Caco-2 (cell line): ENCODE measurements at places on chromosomes 7 and 10. TPM values are rescaled to one million over a fixed set of nuclear protein-coding genes. Genes with fewer than 3 reads are reported as not detected.

Gene SEC31B
- total RNA-seq = 5.1 and 7.0 TPM in 2 replicates

Gene FEZF1
- total RNA-seq = not detected in 2 replicates

Gene WASL
- 42.3 TPM in 2 replicates for total RNA-seq

Gene PON1
- not detected in 2 replicates for total RNA-seq

Gene CCDC3
- 1.9 and 3.2 TPM in 2 replicates for total RNA-seq

Gene ZDHHC16
- 43.5 and 48.3 TPM in 2 replicates for total RNA-seq

Gene NRCAM
- total RNA-seq = 85.7 and 96.2 TPM in 2 replicates

Gene OR13A1
- not detected in 2 replicates for total RNA-seq

Gene ZNF727
- total RNA-seq = not detected in 2 replicates

Gene PAPOLB
- not detected in 2 replicates for total RNA-seq

Gene IL6
- total RNA-seq = not detected in 2 replicates

Gene AQP1
- total RNA-seq = 0.19 and 0.52 TPM in 2 replicates

Gene SLC13A1
- total RNA-seq = not detected in 2 replicates

Gene IDI2
- total RNA-seq = not detected in 2 replicates

Gene AKR1C4
- total RNA-seq = 0.25 and 0.28 TPM in 2 replicates

Gene DDC
- total RNA-seq = 75.9 and 87.0 TPM in 2 replicates

Gene NME8
- not detected in 2 replicates for total RNA-seq

Gene ASIC3
- total RNA-seq = 0.70 and 1.1 TPM in 2 replicates

Gene AKR1C2
- 28.8 and 41.7 TPM in 2 replicates for total RNA-seq

Gene SEMA3C
- total RNA-seq = 25.8 and 32.1 TPM in 2 replicates

Gene STEAP4
- 0.05 TPM in 1 of 2 replicates, not detected in the other for total RNA-seq

Gene TAS2R16
- not detected in 2 replicates for total RNA-seq
